ENCODE measurements at places on chromosomes 7 and 10.

DNA sequence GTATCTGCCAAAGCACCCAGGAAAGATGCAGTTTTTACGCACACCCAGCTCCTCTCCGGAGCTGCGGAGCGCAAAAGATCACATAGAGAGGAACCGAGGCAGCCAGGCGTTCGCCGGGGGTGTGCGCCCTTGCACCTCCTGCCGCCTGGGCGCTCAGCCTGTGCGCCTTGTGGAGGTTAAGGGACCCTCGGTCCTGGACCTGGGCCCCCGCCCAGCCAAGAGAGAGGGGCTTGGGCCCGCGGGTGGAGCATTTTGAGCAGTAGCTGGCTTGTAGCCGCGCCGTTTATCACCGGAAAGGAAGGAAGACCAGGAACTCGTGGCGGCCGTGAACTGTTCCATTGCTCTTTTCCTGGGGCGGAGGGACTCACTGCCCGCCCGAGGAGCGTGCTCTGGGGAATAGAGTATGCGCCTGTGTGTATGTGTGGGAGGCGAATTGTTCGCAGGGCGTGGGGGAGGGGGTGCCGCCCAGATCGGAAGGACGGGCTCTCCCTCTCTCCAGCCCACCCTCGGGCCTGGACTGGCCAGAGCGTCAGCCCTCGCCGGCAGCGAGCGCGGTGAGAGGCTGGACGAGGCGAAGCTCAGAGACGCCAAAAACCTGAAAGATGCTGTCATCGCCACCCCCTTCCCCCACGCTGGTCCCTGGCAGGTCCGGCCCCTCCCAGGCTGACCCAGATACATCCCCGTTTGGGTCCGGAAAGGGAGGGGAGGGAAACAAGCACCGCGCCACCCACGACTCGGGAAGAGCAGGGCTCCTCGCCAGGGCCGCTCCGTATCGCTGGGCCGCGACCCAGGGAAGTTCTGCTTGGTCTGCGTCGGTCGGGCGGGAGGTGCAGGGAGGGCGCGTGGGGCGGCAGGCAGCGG is 1.2 kb upstream of the WNT2 start:
- no peak for DNase-seq

DNA sequence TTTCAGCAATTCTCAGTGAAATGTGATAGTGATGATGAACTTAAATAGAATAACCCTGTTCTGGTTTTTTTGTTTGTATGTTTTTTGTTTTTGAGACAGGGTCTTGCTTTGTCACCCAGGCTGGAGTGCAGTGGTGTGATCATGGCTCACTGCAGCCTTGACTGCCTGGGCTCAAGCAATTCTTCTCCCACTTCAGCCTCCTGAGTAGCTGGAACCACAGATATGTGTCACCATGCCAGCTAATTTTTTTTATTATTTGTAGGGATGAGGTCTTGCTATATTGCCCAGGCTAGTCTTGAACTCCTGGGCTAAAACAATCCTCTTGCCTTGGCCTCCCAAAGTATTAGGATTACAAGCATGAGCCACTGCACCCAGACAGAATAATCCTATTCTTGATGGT is 14.3 kb upstream of the COL17A1 start:
- no peak for DNase-seq

DNA sequence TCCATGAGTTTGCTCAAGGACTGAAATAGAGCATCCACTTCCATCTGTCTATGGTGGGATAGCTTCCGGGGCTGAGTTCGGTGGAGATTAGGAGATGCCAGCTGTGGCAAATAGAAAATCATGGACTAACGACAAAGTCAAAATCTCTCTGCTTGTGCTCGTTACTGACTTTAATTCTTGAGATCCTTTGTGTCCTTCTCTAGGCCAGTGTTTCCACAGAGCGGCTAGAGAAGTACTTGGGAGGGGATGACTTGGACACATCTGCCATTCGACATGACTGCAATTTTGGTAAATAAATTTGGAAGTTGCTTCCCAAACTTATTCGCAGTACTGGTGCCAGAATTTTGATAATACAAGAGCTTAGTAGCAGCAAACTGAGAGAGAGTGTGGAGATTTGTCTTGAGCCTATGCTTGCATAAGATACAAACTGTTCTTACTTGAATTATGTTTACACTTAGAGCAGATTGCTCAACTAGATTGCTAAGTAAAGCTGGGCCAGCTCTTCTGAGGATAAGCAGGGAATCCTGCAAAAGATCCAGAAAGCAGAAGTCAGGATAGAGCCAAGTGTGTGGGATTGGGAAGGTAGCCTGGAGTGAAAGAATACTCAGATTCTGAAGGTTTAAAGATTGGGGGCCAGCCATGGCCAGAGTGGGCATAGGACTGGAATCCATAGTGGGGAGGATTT is 27.6 kb downstream of the ABCC2 start:
- no peak for DNase-seq

GRCh38 chr7:13231216-13231615 is 543.8 kb downstream of the ARL4A start:
- no peak for DNase-seq

DNA sequence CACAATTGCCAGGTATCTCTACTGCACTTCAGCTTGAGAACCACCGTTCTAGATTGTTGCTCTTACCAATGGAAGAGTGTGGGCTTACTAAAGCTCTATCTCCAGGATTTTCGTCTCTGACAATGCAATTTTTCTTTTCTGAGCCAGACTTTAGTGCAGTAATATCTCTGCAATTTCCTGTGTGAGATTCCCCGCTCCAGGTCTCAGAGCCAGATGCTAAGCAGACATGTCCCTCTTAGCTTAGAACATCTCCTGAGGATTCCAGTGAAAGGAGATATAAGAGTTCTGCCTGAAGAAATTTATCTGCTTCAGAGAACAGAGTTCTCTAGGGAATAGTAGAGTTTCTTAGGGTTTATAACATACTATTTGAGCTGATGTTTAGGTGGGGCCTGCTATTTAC is 82.0 kb downstream of the SND1 start:
- DNase-seq: no peak

DNA sequence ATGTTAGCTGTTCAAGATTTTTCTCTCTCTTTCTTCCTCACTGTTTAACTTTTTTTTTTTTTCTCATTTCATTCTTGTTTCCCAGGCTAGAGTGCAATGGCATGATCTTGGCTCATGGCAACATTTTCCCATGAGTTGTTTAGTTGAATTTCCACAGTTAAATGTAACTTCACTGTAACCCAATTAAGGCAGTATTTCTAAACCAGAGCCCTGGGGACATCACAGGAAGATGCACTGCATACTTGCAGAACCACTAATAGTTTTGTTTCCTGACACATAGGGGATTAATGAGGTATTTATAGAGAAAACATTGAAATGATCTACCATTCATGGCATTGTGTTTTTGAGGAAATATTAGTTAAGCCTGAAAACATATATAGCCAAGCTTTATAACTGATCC is 795.6 kb upstream of the GHITM start:
- no peak for DNase-seq

- DNase-seq: no peak
Observed at GRCh38 chr7:42283553-42283952, 46.5 kb upstream of the GLI3 start.

DNA sequence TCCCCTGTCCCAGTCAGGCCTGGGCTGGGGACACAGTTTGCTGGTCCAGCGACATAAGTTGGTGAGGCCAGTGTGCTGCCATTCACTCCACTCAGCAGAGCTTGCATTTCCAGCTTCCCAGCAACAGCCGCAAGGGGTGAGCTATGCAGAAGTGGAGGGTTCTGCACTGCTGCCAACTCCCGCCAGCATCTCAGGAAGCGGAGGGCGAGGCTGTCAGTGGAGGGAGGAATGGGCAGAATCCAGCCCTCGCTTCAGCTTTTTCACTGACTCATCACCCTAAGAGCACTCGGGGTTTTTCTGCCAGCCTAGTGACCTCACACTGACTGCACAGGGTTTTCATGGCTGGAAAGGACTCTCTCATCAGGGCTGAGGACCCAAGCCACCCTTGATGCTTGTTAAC is 625.1 kb upstream of the MKI67 start:
- DNase-seq: no peak

DNA sequence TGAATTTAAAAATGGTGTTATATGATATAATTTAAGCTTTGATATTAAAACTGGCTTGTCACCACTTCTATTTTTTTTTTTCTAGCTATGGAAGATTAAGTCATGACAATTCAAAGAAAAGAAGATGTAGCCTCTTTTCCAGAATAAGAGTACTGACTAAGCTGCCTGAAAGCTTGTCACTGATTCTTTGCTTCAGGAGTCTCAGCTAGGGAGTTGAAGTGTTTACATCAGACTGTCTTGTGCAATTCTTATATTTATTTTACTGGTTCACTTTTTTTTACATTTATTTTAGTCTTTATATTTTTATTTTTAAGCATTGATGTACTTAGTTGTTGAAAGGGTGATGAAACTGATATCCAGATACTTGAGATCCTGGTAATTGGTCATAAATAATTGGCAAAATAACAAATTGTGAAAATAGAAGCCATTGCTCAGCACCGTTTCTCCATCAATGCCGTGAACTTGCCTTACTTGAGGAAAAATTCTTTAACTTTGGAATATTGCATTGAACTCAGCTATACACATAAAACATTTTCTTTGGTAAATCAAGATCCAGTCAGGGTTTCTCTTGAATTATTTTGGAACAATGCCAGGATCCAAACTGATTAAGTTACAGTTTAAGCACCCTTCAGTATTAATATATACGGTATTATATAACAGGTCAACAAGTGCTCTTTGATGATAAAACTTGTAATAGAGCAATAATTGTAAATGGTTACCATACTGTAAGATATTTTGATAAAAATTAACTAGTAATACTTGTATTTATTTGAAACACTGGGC is 156.4 kb downstream of the PHTF2 start:
- no peak for DNase-seq

- DNase-seq: no peak
Observed at GRCh38 chr7:41586931-41587640, 115.8 kb downstream of the INHBA start.

DNA sequence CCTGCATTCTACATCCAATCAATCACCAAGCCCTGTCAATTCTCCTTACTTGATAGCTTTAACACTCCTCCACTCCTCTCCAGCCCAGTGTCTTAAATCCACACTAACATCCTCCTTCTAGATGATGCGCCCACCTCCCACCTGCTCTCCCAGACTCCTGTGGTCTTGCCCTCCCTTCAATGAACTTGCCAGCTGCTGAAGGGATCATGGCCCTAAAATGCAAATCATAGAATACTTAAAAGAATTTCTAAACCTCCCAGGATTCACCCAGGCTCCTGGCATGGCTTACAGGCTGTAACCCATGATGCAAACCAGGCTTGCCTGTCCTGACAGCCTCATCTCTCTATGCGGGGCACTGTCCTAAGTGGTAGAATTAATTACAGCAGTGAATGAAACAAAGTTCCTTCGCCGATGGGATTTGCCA is 43.6 kb downstream of the SYPL1 start:
- no peak for DNase-seq

DNA sequence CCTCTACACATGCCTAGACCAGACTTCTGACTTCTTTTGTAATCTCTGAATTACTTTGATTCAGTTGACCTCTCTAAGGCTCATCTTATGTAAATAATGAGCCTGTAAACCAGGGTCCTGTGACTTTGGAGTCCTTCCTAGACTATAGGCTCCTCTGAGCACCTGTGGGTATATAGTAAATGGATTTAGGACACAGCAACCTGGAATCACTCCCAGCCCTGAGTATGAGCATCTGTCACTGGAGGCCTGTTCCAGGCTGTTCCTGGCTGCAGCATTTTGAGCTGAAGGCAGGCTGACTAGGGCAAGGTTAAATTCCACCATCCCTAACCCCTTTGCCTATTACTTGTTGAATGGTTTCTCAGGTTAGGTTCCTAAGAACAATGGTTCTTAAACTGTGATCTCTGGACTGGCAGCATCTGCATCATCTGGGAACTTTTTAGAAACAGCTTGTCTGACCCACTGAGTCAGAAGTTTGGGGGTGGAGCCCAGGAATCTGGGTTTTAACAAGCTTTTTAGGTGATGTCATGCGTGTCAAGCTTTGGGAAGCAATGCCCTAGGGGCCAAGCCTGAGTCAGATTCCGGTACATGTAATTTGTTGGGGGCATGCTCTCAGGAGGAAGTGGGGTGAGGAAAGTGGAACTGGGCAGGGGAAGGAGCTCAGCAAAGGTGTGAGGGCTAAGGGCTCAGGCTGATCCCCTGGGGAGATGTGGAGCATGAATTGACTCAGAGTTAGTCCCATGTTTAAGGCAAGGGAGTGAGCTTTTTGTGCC is 28.2 kb downstream of the MINDY4 start:
- no peak for DNase-seq

DNA sequence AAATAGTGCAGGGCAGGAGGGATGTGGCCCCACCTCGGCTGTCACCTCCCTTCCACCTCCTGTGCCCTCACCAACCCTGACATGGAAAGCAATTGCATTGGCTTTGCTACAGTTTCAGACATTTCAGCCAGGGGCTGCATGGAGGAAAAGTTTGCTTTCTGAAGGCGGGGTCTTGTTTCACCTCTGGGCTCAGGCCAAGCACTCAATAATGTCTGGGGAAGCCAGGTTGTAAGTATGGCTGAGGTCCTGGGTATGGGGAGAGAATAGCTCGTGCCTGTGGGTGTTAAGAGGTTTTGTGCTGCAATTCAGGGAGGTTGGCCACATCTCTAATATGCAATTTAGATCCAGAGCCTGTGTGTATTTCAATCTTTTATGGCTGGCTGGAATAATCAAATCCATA is 238.4 kb upstream of the MKI67 start:
- DNase-seq: no peak

- no peak for DNase-seq
Observed at GRCh38 chr10:93907059-93907458, 13.3 kb downstream of the SLC35G1 start.

DNA sequence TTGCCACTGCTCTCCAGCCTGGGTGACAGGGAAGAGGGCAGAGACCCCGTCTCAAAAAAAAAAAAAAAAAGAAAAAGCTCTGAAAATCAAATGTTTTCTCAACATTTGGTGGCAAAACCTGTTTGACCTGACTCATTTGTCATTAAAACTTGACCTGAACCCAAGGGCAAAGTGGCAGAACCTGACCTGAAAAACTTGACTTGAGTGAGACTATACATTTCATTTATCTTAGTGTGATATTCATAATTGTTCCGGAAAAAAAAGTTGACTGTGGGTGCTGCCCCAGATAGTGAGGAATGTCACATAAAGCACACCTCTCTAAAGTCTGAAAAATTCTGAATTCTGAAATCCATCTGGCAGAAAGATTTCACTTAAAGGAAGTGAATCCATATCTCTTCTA is 2.3 kb upstream of the TAX1BP1 start:
- no peak for DNase-seq

DNA sequence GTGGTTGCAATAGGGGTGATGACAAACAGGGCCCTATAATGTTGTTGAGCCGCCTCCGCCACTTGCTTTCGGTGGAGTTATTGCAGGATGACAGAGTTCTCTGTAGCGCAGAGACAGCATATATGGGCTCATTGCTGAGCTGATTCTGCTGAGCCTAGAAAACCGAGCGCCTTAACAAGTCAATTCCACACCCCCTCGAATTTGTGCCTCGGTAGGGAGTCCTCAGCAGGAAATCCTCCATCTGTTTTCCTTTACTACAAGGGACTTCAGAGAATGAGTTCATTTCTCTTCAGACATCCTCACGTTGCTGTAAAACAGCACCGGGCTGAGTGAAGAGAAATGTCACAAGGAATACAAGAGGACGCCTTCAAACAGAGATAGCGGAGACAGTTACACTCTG is 90.7 kb upstream of the KIAA1217 start:
- no peak for DNase-seq

- DNase-seq: no peak
Observed at GRCh38 chr10:24944512-24945255, 7.7 kb downstream of the PRTFDC1 start.

All from inflammatory macrophage (primary cell).